ENCODE measurements at places on chromosomes 2 and 18.
A peak's percentile ranks its signal among the peaks of the same experiment; 100 is the strongest.

GRCh38 chr18:23689031-23689615, at the start of gene LAMA3:
TSS of gene LAMA3 (plus strand) at chr18:23689453. CDS start at chr18:23689684, 231 bp downstream.
- peak; percentile 72 for DNase-seq

DNA sequence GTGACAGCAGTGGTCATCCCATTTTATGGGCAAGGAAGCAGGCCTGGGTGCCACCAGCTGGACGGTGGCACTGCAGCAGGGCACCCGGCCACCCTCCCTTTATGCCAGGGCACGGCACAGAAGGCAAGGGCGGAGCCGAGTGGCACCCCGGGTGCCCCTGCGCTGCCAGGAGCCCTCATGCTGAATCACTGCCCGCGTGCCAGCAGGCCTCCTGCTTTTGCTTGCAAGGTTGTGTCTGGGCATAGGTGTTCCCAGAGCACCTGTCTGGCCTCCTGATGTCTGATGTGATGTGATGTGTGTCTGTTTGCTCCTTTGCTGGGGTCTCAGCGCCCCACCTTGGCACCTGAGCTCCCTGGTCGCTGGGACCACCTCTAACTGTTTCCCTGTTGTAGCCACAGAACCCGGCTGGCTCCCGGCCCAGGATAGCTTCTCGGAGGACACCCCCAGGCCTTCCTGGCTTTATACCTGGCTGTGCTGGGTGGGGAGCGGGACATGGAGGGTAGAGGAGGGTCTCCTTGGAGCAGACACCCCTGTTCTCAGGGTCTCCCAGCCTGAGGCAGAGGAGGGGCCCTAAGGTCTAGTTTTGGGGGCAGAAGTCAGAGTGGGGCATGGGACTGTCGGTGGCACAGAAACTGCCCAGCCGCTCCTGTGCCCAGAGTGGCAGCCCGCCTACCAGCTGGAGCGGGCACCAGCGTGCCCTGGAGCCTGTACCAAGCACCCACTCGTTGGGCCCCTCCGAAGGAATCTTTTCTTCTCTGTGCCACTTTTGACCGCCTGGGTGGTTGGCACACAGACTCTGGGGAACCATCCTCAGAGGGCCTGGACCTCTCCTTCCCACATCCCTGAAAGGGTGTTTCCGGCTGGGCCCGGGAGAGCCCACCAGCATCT, 3.6 kb downstream of the GPC1 start:
- no peak for DNase-seq

DNA sequence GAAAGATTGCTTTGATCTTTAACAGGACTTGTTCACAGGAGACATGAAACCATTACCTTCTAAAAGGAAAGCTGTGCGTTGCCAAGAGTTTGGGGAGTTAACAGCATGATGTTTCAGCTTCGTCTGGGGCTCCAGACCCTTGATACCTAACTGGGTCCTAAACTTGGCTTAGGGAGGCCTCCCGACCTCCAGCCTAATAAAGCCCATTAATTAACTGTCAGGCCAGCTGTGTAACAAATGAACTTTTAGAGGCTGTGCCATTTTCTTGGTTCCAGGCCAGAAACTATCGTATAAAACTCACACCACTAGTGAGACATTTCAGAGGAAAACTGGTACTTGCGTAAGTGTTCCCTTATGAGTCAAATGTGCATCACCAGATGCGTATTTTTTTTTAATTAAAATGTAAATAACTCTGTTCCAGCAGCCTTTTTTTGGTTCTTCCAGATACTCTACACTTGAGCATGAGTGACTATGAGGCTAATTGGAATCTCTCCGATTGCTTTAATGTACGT, 236.5 kb downstream of the BCL2 start:
- DNase-seq, result no peak

- DNase-seq, result no peak
Observed at GRCh38 chr2:167832868-167833287, 414.5 kb downstream of the STK39 start.

- DNase-seq, result no peak
Observed at GRCh38 chr2:48467637-48468036, 62.3 kb upstream of the STON1 start.

DNA sequence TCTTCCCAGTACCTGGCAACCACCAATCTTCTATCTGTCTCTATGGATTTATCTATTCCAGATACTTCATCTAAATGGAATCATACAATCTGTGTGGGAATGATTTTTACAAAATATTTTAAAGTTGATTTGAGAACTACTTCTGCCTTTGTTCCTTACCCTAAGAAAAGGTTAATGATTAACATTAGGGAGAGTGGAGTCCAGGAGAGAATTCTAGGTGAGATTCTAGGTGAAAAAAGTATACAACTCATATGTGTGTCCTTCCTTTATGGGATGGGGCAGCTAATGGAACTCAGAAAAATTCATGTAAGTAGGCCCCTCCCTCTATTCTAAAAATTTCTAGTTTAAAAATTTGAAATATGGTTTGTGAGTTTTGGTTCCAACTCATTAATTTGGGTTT, 35.9 kb upstream of the WDSUB1 start:
- DNase-seq, result no peak

DNA sequence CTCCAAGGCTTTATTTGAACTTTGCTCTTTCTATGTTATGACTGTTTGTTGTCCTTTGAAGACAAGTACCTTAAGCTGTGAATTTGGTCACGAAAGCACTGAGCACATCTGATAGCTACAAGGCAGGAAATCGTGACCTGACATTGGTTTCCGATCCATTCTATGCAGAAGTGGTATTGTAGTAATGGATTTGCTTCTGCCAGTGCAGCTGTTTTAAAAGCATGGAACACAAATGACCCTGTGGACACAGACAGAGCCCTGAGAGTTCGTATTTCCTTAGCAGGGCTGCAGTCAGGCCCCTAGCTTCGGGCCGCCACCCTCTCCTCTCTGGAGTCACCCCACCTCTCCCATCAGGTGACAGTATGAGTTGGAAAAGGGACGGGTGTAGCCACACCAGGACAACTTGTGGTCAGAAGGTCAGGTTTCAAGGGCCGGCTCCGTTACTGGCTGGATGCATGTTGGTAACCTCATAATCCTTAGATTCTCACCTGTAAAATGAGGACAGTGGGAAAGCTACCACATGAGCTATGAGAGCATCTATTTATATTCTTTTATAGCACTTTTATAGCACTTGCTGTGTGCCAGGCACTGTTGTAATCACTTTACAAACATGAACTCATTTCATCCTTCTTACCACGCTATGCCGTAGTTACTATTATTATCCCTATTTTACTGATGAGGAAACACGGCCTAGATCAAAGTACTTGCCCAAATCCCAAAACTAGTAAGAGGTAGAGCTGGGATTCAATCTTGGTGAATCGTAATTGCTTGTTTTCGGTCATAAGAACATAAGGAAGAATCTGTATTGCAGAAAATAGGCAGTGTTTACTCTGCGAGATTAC, 70.2 kb downstream of the SPATS2L start:
- DNase-seq, result no peak

GRCh38 chr18:48624856-48625255, 86.0 kb downstream of the CTIF start:
- DNase-seq, result no peak

DNA sequence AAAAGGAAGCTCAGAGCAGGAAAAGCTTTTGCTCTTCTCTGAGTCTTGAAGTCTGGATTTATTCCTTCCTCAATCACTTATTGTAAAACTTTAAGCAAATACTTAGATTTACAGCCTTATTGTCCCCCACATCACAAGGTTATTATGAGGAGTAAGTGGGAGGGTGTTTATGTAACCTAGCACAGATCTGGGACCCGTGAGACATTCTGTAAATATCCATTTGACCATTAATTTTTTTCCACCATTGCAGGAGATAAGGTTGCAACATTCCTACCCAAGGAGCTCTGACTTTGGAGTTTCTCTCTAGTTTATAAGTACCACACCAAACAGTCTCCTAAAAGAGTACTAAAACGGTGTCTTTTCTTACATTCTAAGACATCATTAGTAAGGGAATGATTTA, 52.1 kb upstream of the CTIF start:
- DNase-seq, result no peak

DNA sequence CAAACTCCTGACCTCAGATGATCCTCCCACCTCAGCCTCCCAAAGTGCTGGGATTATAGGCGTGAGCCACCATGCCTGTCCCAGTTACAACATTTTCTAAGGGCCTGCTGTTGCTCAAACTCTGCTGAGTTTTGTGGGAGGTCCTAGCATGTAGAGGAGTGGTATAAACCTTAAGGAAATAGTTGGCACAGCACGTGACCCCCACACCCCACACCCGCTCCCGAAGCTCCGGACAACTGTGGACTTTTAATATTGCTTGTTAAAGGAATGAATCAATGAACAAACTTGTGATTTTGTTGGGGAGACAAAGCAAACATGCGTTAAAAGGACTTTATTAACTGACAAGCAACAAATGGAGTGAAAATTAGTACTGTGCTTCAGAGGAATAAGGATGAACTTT, 137.8 kb upstream of the GATA6 start:
- no peak for DNase-seq

- DNase-seq, result no peak
Observed at GRCh38 chr2:175351512-175351911, 170.0 kb upstream of the ATP5MC3 start.

DNA sequence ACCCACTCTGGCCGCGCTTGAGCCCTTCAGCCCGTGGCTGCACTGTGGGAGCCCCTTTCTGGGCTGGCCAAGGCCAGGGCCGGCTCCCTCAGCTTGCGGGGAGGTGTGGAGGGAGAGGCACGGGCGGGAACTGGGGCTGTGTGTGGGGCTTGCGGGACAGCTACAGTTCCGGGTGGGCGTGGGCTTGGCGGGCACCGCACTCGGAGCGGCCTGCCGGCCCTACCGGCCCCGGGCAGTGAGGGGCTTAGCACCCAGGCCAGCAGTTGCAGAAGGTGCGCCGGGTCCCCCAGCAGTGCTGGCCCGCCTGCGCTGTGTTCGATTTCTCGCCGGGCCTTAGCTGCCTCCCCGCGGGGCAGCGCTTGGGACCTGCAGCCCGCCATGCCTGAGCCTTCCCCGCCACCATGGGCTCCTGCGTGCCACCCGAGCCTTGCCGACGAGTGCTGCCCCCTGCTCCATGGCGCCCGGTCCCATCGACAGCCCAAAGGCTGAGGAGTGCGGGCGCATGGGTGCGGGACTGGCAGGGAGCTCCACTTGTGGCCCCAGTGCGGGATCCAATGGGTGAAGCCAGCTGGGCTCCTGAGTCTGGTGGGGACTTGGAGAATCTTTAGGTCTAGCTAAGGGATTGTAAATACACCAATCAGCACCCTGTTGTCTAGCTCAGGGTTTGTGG, 173.7 kb upstream of the FIGN start:
- DNase-seq, result no peak

GRCh38 chr2:120508567-120509041, 162.7 kb downstream of the INHBB start:
- no peak for DNase-seq

- DNase-seq, result no peak
Observed at GRCh38 chr2:172038604-172039003, 38.9 kb downstream of the METAP1D start.

- no peak for DNase-seq
Observed at GRCh38 chr2:156087875-156088274, 244.6 kb downstream of the NR4A2 start.

- DNase-seq, result no peak
Observed at GRCh38 chr2:88059979-88060906, 4.7 kb upstream of the KRCC1 start.

DNA sequence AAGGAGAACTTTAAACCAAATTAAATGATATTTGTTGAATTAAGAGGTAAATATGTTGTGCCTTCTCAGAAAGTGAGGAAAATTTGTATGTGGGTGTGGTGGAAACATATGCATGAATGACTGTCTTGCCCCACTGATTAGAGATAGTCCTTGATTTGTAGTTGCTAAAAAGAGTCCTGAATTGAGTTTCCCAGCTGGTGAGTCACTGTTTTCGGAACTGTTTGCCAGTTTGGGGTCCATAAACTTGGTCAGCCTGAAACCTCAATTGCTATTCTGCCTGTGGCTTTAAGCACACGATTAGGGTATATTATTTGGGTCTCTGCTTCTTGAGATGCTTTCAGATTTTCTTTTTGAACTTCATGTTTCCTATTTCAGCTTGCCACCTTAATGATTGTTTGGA, 53.3 kb downstream of the PIKFYVE start:
- DNase-seq, result no peak

DNA sequence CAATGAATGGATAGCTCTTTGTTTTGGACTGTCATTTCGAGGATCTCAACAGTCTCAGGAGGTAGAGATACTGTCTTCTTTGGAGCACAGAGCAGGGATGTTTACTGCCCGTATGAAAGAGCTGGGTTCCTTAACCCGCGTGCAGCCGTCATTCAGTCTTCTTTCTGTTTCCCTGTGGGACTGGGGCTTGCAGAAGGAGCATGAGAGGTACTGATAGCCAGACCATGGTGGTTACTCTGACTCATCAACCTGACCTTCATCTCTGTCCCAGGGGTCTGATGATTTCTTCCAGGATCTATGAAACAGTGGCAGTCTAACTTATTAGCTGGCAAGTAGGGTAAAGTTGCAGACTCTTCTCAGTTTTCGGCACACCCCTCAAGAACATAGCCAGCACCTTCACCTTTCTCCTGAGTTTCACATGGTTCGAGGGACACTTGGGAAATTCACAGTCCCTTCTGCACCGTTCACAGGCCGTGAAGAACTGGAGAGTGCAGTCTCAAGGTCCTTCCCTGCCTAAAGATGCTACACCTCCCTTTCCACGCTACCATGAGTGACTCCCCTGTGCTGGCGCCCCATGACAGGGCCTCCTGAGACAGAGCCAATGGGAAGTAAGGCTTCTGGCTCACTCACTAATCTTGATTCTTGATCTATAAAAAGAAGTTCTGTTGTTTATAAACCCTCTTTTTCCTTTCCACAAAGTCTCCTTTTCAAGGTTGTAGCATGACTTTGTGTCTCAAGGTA, 226.2 kb downstream of the MC4R start:
- DNase-seq, result no peak

DNA sequence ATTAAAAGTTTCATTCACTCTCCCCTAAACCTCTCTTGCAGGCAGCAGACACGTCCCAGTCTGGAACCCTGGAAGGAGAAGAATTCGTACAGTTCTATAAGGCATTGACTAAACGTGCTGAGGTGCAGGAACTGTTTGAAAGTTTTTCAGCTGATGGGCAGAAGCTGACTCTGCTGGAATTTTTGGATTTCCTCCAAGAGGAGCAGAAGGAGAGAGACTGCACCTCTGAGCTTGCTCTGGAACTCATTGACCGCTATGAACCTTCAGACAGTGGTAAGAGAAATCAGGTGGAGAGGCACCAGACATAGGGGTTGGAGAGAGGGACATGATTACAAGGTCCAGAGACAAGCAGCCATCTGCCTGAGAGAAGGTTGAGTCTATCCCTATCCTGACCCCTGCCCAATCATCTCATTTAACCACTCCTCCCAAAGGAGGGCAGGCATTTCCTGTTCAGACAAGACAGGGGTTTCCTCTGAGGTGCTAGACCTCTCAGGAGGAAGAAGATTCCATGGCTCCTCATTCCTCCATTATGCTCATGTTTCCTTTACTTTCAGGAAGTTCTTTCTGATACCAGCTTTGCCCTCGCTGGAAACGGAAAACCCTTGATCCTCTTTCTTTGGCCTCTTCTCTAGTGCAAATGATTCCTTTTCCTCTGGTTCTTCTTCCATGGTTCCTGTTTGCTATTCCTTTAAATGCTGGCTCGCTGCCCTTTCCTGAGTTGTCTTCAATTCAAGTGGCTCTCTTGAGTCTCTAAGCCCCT, 15.1 kb downstream of the PLCD4 start:
- DNase-seq, result no peak

- no peak for DNase-seq
Observed at GRCh38 chr2:96584017-96584416, 47.5 kb downstream of the ARID5A start.

Measured in type B pancreatic cell (in vitro differentiated cells).